ENCODE measurements at places on chromosomes 6 and 20. TPM values are rescaled to one million over a fixed set of nuclear protein-coding genes. Genes with fewer than 3 reads are reported as not detected.

- no peak for DNase-seq
Observed at GRCh38 chr20:54173653-54174456, at the start of gene CYP24A1. Gene CYP24A1 (minus strand): TSS chr20:54173986. CDS start chr20:54173579, 407 bp downstream.

GRCh38 chr6:7035837-7036249 is 71.9 kb upstream of the RREB1 start:
- no peak for DNase-seq

- DNase-seq = no peak
Observed at GRCh38 chr20:47273591-47274235, 82.8 kb downstream of the ZMYND8 start.

GRCh38 chr6:140009286-140009685 is 634.8 kb upstream of the CITED2 start:
- no peak for DNase-seq

The SLC44A4 gene
- total RNA-seq = 79.8 TPM

GRCh38 chr6:135488023-135488422 is 9.5 kb downstream of the AHI1 start:
- DNase-seq = no peak

DNA sequence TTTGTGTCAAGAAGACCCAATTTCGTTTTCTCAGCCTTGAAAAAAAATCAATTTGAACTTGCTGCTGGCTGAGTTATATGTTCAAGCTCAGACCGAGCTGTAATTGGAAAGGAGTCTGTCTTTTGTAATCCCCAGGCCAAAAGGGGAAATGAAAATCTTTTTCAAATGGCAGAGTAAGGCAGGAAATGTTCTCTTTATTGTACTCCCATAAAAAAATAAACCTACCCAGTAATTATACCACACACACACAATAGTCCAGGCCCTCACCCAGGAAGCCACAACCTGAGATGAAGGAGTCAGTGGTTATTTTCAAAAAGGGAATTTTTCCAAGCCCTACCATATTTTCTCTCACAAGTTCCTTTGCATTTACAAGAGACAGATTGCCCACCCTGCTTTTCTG is 45.3 kb downstream of the CLIC5 start:
- no peak for DNase-seq

- DNase-seq = no peak
Observed at GRCh38 chr6:53659458-53659857, 6.1 kb downstream of the KLHL31 start.

Measured in ureter (tissue), 1 donor.